Colonic mucosa (tissue), 4 donors: ENCODE measurements at places on chromosomes 7 and 10. TPM values are rescaled to one million over a fixed set of nuclear protein-coding genes. Genes with fewer than 3 reads are reported as not detected.
A peak's percentile ranks its signal among the peaks of the same experiment; 100 is the strongest.

- peak; percentile 85 for DNase-seq
These were observed 21.6 kb downstream of the NT5C3A start for GRCh38 chr7:33040803-33041516.

DNA sequence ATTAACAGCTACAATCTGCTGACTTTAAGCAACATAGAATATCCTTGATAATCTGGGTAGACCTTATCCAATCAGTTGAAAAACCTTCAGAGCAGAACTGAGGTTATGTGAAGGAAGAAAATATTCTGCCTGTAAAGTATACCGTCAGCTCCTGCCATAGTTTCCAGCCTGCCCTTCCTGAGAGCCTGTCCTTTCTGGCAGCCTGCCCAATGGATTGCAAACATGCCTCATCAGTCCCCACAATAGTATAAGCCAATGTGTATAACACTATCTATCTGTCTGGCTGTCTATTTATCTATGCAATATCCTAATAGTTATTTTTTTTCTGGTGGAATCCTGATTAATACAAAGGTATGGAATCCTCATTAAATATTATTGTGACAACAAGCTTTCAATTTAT, 489.2 kb upstream of the KCND2 start:
- DNase-seq = no peak

DNA sequence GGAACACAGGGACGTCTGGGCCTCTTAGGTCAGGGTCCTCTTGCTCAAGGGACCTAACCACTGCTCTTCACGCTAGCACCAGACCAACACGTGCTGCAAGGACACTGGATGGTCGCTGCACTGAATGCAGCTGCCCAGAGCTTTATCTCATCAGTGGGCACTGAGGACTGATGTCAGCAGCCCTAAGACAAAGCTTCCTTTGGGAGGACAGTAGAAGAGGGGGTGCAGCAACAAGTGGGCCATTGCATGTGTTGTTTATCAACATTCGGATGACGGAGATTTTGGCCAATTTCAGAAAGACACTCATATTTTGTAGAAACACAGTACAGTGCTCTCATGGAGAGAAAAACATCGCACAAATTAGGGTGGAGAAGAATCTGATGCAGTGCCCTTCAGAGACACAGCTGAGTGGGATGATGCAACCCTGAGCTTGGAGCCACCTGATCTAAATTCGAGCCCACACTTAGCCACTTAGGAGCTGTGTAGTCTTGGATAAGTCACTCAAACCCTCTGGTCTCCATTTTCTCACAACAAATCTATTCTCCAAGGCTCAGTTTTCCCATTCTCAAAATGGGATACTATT, 1.7 kb downstream of the OPALIN start:
- no peak for DNase-seq

DNA sequence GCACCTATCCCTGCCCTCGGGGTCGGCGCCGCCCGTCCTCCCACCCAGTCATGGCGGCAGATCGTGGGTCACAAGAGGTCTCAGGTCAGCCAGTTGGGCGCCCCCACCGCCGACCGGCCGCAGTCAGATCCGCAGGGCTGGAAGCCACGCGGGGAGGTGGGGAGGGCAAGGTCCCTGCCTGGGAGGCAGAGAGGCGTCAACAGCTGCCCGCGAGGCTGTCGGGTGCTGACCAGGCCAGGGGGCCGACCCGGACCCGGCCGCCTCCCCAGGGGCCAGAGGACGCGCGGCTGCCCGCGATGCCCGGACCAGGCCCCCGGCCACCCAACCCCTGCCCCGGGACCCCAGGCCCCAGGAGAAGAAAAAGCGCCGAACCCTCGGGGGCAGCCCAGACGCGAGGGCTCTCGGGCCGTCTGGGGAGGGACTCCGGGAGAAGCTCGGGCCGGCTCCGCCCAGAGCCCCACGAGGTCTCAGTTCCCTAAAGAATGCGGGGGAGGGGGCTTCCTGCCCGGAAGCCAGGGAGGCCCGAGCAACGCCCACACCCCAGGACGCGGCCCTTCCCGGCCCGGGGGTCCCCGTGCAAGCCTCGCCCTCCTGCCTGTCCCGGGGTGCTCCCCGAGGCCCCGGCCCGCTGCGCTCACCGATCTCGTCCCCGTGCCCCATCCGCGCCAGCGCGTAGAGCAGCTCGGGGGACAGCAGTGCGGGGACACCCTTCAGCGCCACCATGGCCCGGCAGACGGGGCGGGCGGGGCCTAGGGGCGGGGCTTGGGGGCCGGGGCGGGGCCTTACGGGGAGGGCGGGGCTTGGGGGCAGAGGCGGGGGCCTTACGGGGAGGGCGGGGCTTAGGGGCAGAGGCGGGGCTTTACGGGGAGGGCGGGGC, at the start of gene FUOM:
Gene FUOM (minus strand): TSS at position 735 of the 877 bp plus-strand sequence. CDS start 12 bp downstream, at position 723.
- DNase-seq = no peak

Gene C7orf33
- total RNA-seq = not detected
